HFFc6 (cell line): ENCODE measurements at places on chromosomes 6 and 20. TPM values are rescaled to one million over a fixed set of nuclear protein-coding genes. Genes with fewer than 3 reads are reported as not detected.

GRCh38 chr6:123288649-123289048, 292.6 kb downstream of the CLVS2 start:
- no peak overlapping the region for H3K4me3 ChIP-seq
- no peaks in the 10 kb centered on the region for H3K27me3 ChIP-seq
- H3K27ac ChIP-seq, result no peak overlapping the region
- H3K4me1 ChIP-seq, result no peaks in the 10 kb centered on the region
- H3K36me3 ChIP-seq, result no peaks in the 10 kb centered on the region

GRCh38 chr6:15400572-15401004, 154.7 kb downstream of the JARID2 start:
- DNase-seq, result no peak
- H3K27me3 ChIP-seq, result peaks cover 3% of the 10 kb centered on the region; the same call in 1 of the 2 replicates
- H3K36me3 ChIP-seq, result no peaks in the 10 kb centered on the region
- peak overlapping the region; percentile 42 for H3K4me3 ChIP-seq
- no peak overlapping the region for H3K27ac ChIP-seq

Gene CDSN
- not detected in 2 replicates for total RNA-seq

Gene ZNF343
- total RNA-seq, result 8.1 to 9.3 TPM (median 9.2 TPM) in 3 replicates

Gene PNLDC1
- total RNA-seq, result not detected in 3 replicates
